ENCODE measurements at places on chromosomes 5 and 9. TPM values are rescaled to one million over a fixed set of nuclear protein-coding genes. Genes with fewer than 3 reads are reported as not detected.

The FBP2 gene
- not detected for total RNA-seq

- DNase-seq = no peak
Measured at GRCh38 chr5:58985759-58986158, 402.9 kb downstream of the RAB3C start.

- no peak for DNase-seq
Measured at GRCh38 chr5:18051953-18052352, 417.7 kb downstream of the TAF11L14 start.

DNA sequence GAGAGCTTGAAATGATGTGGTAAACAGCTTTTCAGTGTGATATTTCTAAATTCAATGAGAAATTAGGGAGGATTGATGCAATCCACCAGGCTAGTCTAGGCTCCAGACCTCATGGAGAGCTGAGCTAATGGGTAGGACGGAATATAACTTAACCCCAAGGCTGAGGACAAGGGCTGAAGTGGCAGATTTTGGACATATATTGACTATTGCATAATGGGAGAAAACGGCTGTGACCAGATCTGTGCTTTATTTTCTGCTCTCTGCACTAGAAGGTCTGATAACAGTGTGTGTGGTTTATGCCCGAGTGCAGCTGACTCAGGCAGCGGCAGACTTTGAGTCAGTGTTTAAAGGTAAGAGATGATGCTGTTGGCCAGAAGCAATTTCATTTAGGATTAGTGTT, 70.6 kb downstream of the ACTBL2 start:
- no peak for DNase-seq

The LYRM7 gene
- total RNA-seq = 9.1 TPM

DNA sequence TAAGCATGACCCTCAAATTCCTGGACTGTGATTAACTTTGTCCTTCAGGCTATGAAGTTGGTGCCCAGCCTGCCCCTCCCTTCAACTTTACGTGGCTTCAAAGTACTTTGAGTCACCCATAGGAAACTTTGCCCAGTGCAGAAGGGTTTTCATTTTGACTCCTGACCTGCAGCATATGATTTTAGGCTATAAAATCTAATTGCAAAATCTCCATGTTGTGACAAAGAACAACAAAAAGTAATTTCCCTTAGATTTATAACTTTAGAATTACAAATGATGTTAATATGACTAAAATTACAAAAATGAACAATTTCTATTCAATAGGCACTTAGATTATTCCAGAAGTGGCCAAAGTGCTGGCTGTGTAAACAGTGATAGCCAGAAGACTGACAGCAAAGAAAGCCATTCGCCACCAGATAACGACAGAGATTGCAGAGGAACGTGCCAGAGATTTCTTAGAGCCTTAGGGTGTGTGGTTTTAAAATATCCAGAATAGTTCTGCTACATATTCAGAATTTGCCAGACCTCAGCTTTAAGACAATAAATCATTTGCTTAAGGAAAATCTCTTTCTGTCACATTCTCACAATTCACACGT, 197.4 kb downstream of the SEMA5A start:
- DNase-seq = no peak
